ENCODE measurements at places on chromosomes 6 and 20.

DNA sequence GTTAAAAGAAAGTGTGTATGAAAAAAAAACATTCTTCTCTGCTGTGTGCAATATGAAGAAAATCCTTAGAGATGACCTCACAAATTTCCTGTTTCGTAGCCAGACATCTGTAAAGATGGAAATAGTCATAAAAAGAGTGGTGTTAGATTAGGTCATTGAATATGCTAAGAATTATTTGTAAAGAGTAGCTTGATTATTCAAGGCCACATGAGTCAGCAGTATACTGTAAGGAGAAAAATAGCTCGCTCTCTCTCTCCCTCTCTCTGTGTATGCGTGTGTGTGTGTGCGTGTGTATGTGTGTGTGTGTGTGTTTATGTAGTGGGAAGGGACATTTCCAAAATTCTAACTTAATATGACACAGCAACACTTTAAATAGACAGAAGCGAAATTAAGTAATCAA, 78.8 kb downstream of the PTCHD4 start:
- DNase-seq, result peak; percentile 3

DNA sequence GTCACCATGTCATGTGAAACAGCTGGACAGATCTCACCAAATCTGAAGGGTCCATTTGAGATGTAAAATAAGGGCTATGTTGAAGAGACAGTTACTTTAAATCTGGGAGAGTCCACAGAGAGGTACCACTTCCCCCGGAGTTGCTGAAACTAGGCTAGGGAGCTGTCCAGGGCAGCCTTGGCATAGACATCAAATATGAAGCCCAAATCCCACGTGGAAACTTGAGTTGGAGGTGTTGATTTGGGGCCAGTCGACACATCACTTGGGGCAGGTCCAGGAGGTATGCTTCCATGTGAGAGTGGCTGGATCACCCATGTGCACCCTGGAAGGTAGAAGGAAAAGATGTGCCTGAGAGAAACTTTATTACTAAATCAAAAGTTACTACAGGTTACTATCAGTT, 12.0 kb upstream of the SERPINB9 start:
- no peak for DNase-seq

GRCh38 chr6:6006428-6007365, at the start of gene NRN1:
TSS of gene NRN1 (minus strand) at chr6:6006925. CDS start at chr6:6006749, 176 bp downstream.
- no peak for DNase-seq

- DNase-seq, result peak; percentile 75
These were observed 122.5 kb upstream of the SLC2A12 start for GRCh38 chr6:134174672-134175531.

DNA sequence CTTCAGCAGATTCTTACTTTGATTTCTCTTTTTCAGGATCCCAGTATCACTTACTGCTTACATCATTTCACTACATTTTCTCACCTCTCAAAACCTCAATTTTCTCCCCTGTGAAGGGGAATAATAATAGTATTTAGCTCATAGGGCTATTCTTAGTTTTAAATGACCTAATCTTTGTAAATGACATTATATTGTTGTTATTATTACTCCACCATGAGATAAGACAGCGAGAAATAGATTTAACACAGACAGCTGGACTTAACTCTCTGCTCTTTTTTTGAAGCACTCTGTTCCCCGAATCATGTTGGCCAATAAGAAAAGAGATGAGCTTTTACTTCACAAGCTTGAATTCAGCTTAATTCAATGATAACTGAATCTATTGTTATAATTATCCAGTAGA, 108.5 kb upstream of the QKI start:
- no peak for DNase-seq

Measured in NCI-H460 (cell line).